ENCODE measurements at places on chromosomes 7 and 10.

DNA sequence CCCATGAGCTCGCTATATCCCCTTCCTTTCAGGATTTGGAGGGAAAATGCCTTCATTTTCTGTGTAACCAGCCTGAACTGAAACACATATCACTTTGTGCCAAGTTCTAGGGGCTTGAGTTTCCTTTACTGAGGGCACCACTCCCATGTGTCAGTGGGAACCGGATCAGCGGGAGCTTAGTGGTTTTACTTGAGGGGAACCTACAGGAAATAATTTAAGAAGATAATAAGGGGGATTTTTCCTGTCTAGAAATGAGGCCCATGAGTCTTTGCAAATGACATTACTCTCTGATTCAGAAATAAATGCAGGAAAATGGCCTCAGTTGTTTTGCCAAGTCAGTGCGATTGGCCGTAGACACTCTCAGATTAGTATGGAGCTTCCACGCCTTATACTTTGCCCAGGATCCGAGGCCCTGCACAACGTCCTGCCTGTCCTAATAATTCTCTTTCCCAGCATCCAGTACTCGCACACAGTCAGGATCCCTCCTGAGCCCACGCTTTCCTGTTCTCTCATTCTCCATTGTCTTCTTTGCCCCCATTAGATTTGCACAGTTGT, 86.4 kb upstream of the LYZL1 start:
- DNase-seq = no peak

GRCh38 chr10:52903397-52903938, 130.9 kb upstream of the MBL2 start:
- no peak for DNase-seq

- DNase-seq = no peak
Measured at GRCh38 chr7:603152-603951, 83.7 kb upstream of the PDGFA start.

DNA sequence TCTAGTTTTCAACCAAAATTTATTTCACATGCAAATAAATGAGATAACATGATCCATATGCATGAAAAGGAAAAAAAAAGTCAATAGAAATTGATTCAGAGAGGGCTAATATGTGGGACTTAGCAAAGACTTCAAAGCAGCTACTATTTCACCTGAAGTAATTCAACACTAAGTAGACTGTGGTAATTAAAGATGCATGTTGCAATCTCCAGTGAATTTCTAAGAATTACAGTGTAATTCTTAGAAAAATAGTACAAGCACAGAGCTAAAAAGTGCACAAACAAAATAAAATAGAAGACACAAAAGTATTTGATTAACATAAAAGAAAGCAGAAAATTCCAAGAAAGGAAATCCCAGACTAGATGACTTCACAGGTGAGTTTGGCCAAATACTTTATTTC, 25.7 kb downstream of the GPR22 start:
- no peak for DNase-seq

DNA sequence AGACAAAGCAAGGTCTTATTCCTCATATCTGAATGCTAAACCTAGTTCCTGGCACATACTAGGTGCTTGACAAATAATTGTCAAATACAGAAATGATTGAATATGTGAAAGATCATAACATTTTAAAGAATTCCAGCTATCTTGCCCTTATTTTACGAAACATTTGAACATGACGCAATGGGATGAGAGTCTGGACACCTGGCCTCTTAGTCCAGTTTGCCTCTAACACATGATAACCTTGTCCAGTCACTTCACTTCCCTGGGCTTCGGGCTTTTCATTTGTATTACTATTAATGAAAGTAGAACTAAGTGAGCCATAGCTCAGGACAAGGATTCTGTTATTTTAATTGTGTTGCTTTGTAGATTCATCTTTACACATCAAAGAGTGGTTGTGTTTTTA, 32.6 kb downstream of the PNLIPRP3 start:
- DNase-seq = no peak

DNA sequence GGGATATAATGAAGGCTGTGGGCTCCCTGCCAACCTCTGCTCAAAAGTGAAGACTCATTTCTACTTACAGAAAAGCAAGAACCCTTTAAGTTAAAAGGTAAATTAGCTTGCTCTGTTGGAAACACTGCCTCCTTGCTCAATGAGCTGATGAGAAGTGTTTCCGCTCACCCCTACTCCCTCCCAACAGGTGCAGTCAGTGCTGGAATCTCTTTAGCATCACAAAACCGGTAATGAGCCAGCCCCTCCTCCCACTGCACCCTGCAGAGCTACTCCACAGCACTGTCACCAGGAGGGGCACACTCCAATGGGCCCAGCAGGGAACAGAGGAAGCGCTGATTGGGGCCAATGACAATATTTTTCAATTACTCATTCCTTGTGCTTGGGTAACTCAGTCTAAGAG, 262.5 kb downstream of the TCERG1L start:
- no peak for DNase-seq

DNA sequence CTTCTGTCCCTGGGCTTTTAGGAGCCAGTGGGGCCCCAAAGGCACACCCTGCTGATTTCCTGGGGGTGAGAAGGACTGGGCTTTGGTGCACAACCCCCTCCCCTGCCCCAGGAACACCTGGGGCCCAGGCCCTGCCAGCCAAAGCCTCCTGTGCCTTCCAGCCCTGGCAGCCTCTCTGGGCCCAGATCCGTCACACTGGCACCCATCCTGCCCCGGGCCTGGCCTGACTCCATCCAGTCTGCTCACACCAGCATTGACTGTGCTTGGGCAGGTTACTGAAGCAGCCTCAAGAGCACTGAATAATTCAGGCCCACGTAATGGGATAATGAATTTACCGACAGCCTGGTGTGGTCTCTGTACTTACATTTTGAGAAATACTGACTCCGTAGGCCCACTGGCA, 12.0 kb upstream of the COMTD1 start:
- DNase-seq = no peak

GRCh38 chr10:124447751-124448466, 1.9 kb downstream of the NKX1-2 start:
- no peak for DNase-seq

DNA sequence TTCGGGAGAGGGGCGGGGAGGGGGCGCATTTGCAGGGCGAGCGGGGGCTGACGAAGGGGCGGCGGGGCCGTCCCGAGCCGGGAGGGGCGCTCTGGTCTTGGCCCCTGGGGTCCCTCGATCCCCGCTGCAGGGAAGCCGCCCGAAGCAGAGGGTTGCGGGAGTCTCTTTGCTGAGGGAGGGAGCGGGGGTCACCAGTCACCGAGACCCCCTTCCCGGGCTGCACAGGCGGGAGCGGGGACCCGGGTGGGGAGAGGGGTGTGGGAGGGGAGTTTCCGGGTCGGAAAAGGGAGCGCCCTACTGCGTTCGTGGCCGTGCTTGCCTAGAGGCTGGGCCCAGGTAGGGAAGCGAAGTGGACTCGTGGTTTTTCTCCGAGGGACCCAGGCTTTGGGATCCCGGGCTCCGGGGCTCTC, 422 bp downstream of the AP1S1 start:
- no peak for DNase-seq

DNA sequence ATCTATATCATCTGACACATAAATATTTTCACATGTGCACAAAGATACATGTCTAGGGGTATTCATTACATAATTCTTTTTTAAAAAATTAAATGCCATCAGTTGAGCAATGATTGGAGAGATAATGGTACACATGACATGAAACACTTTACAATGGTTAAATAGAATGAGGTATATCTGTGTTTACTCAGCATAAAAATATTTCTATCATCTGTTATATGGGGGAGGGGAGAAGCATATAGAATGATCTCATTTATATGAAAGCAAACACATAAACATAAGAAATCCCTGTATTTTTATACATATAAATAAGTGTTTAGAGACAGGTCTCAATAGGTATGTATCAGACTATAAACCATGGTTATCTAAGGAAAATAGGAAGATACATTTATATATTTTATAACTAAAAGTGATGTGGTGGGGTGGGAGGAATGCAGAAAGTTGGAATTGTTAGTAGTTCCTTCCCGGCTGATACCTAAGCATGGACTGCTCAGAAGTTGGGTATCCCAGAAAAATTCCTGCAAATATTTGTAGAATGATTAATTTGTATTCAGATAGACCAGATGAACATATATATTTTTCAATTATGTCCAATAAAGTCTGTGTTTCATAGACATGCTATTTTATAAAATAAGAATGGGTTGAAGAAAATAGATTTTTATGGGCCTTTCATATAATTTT, 75.1 kb downstream of the SHOC2 start:
- no peak for DNase-seq

- no peak for DNase-seq
Measured at GRCh38 chr7:84841809-84842208, 345.0 kb downstream of the SEMA3D start.

DNA sequence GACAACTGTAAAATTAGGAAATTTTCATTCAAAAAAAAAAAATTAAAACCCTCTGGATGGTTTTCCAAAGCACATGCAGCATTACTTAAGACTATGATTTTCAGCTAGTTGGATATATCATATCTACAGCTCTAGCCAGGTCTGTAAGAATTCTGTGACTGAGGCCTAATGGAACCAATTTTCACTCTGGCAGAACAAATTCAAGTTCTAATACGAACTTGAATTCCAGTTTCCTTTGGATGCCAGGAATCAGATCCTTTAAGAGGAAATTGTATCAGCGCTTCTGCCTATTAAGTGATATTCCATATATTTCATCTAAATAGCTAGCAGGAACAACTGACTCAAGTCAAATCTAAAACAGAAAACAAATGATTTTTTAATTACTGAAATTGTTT, 34.8 kb downstream of the SKIDA1 start:
- DNase-seq = no peak

DNA sequence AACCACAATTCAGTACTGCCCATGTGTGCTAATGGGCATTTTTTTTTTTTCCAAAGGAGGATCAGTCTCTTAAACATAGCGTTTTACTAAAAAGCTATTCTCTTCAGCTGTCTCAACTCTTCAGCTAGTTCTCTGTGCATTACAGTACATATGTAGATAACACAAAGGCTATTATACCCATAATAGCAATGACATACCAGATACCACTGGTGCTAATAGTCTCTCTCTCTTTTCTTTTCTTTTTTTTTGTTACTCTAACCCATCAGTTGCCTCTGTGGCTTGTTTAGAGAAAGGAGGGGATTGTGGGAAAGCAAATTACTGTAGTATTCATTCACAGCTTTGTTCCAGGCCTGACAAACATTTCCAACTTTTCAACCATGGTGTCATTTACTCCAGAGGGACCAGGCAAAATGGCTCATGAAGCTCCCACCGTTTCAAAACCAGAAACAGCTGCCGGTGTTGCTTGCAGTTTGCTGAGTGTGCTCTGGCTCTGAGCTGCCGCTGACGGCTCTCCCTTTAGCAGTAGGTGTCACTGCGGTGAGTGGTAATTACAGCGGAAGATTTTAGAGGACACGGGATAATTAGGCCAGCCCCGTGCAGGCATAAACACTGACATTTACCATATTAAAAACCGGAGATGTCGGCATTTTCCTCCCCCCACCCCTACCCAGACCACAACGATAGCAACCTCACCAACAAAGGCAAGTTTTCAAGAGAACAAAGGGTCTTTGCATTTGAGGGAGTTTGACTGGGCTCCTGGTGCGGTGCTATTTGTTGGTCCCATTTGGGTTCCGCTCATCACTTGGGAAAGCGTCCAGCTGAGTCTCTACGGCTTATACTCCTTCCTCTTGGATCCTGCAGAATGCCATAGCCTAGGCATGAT, 1005.5 kb downstream of the KCNMA1 start:
- no peak for DNase-seq

DNA sequence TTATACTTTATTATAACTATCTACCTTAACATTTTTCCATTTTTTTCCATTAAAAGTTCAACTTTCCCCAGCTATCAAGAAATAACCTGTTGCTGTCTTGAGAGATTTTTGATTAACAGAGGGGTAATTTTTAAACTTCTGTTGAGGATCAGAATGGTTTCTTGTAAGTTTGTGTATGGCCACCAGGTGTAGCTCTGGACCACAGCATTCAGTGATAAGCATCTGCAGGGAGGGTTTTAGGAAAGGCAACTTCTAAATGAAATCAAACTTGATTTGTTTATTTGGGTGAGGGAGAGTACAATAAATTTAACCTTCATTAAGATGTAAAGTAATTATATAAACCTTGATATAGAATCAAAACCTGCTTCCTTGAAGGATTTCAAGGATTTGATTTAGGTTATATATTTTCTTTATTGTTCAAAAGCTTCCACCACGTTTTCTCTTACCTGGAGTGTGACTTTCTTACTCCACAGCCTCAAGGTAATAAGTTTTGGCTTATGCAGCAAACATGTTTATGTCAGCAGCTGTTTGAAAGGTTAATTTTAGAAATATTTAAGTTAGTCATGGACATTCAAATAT, 153.3 kb downstream of the STK31 start:
- no peak for DNase-seq

DNA sequence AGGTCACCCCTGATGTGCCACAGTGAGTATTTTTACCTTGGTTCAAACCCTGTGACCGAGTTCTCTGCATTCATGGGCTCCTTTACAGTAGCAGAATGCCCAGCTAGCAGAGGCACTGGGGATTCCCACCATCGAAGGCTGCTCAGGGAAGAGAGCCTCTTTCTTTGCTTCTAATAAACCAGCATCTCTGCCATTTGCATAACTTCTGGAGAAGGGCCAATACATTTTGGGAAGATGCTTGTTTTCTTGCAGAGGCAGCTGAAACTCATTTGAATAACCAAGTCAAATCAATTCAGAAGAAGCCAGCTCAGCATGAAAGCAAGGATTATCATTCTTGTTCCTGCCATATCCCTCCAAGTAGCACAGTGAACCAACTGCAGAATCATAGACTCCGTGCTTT, 82.9 kb upstream of the WDR11 start:
- DNase-seq = no peak

DNA sequence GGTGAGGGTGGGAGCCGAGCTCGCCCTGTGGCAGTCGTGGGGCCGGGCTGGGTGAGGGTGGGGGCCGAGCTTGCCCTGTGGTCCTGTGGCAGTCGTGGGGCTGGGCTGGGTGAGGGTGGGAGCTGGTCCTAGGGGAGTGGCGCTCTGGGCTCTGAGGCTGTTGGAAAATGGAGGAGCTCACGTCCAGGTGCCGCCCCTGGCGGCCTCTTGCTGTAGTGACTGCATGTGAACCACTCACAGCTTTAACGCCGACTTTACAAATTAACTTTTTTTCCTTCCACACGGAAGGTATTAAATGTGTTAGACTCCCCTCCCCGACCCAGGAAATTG, 312.6 kb downstream of the WDR37 start:
- DNase-seq = peak; percentile 27

DNA sequence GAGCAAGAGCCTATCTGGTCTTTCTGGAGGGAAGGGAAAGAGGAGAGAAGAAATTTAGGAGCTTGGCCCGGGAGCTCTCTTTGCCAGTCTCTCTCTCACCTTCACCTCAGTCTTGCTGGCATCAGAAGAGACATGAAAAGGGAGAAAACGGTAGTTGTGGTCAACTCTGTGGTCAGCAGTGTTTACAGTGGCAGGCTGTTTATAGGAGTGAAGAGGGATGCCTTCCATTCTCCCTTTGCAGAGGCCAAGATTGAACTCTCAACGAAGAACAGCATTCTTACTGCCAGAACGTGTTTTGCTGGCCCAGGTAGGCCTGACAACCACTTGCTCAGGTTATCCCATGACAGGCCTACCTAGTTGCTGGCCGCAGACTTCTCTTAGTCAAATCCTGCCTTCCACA, 133.3 kb downstream of the CCDC3 start:
- no peak for DNase-seq

- DNase-seq = no peak
Measured at GRCh38 chr10:61629576-61629975, 33.2 kb upstream of the CABCOCO1 start.
